ENCODE measurements at places on chromosomes 3 and 15. TPM values are rescaled to one million over a fixed set of nuclear protein-coding genes. Genes with fewer than 3 reads are reported as not detected.
A peak's percentile ranks its signal among the peaks of the same experiment; 100 is the strongest.

DNA sequence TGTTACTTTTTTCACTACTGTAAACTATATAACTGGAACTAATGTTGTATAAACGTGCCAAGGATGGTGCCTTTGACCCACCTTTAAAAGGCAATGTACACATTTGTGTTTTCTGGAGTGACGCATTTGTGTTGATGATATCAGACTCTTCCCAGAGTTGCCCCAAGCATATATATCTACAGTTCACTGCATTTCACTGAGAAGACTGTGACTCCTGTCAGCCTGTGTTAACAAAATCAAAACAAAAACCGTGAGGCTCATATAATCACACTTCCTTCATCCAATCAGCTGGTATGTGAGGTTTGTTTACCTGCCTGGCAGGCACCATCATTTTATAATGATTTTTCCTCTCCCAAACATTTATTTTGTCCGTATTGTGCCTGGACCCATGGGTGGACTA lies 117.6 kb upstream of the ROBO1 start:
- no peaks in the 10 kb centered on the region for H3K4me1 ChIP-seq
- H3K4me3 ChIP-seq, result no peak overlapping the region
- H3K27ac ChIP-seq, result no peak overlapping the region

- no peaks in the 10 kb centered on the region for H3K27me3 ChIP-seq
- H3K4me3 ChIP-seq, result peak within 1 kb of the TSS; percentile 98
- peak within 1 kb of the TSS; percentile 98 for H3K27ac ChIP-seq
- DNase-seq, result peak; percentile 86
- H3K36me3 ChIP-seq, result peaks cover 50% of the 10 kb centered on the region
Measured at GRCh38 chr3:56683122-56683817, at the start of gene TASOR. Gene TASOR (minus strand): TSS chr3:56683265. CDS start chr3:56683006, 259 bp downstream.

DNA sequence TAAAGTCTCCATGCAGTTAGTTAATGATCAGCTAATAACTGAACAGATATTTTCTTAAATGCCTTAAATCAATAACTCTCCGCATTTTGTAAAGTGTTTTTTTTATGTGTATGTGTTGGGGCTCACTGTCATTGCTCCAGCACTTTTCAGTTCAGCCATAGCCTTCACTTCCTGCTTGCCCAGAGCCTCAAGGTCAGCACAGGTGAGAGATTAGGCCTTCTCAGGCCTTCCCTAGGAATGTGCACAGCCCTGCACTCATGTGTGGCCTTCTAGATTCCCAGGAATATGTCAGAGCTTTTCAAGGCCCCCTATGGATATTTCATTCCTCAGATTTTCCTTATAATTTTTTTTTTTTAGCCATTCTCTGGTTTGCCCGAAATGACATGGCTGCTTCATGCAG lies 77.6 kb upstream of the MANF start:
- no peak overlapping the region for H3K27ac ChIP-seq
- H3K4me3 ChIP-seq, result no peak overlapping the region
- DNase-seq, result no peak
- H3K4me1 ChIP-seq, result no peaks in the 10 kb centered on the region
- H3K27me3 ChIP-seq, result no peaks in the 10 kb centered on the region
- peaks cover 8% of the 10 kb centered on the region for H3K36me3 ChIP-seq

- no peak overlapping the region for H3K27ac ChIP-seq
- H3K4me1 ChIP-seq, result peaks cover 3% of the 10 kb centered on the region
- no peak overlapping the region for H3K4me3 ChIP-seq
- H3K27me3 ChIP-seq, result no peaks in the 10 kb centered on the region
Measured at GRCh38 chr3:194592798-194593752, 40.1 kb downstream of the TMEM44 start.

DNA sequence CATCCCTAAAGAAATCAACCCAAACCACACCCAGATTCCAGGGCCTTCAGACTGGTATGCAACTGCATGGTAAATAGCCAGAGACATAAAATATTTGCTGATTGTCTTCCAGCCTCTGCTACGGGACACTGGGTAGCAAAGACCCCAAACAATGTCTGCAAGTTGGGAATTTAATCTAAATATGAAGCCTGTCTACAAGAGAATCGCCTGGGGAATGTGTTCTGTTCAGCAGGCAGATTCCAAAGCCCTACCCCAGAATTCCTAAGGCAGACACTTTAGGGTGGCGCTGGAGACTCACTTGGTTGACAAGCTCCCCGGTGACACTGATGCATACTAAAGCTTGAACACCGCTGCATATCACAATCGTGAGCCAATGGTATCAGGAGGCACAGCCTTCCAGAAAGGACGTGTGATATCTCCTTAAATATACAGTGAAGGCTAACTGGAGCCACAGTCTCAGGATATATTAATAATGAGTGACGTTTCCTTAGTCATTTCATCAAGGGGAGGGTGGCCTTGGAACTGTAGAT lies 684.1 kb downstream of the NTRK3 start:
- H3K4me1 ChIP-seq, result peaks cover 9% of the 10 kb centered on the region
- no peak overlapping the region for H3K4me3 ChIP-seq
- H3K27me3 ChIP-seq, result no peaks in the 10 kb centered on the region
- DNase-seq, result no peak
- H3K27ac ChIP-seq, result no peak overlapping the region
- no peaks in the 10 kb centered on the region for H3K36me3 ChIP-seq

- H3K36me3 ChIP-seq, result no peaks in the 10 kb centered on the region
- H3K27me3 ChIP-seq, result peaks cover 10% of the 10 kb centered on the region
- DNase-seq, result no peak
- H3K27ac ChIP-seq, result no peak overlapping the region
- no peak overlapping the region for H3K4me3 ChIP-seq
Measured at GRCh38 chr3:66962664-66963063, 35.4 kb upstream of the KBTBD8 start.

DNA sequence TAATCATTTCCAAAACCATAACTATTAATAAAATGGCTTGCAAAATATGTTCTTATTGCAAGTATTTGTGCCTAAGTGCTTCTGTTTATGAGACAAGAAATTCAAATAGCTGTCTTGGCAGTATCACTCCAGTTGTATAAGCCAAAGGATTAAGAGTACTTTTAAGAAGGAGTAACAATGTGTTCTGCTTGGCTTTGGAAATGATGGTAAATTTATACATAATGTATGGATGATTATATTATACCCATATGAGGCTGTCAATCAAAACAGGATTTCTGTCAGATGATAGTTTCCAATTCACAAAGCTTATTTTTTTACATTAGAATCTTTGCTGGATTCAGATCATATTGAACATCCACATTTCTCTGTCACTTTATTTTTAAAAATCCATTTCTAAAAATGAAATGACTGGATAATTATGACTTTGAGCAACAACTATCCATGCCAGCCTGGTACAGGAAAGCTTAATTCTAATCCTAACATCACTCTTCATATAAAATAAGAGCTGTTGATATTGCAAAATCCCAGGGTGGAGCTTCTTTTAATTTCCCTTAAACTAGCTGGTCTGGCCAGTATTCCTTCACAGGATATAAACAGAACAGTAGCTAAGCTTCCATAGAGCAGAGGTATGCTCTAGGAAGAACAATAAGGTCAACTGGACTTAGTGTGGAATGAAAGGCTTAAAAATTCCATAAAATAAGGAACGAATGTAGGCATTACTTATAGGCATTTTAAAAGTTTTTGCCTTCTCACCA lies 30.0 kb upstream of the ZNF280D start:
- no peak overlapping the region for H3K27ac ChIP-seq
- DNase-seq, result no peak
- H3K27me3 ChIP-seq, result no peaks in the 10 kb centered on the region
- no peak overlapping the region for H3K4me3 ChIP-seq

DNA sequence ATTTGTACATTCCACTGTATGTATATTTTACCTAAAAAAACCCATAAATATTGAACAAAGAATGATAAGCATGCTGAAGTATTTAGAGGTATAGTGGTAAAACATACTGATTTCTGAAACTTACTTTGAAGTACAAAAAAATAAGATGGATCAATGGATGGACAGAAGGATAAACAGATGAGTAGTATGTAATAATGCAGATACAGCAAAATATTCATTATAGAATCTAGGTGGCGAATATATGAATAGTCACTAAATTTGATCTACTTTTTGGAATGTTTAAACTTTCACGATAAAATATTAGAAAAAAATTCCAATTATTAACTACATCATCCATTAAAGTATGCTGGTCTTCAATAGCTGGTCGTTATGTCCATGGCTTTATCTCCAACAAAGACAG lies 51.9 kb upstream of the GNB4 start:
- no peak overlapping the region for H3K27ac ChIP-seq
- no peak overlapping the region for H3K4me3 ChIP-seq
- peaks cover 7% of the 10 kb centered on the region for H3K27me3 ChIP-seq
- H3K36me3 ChIP-seq, result no peaks in the 10 kb centered on the region
- no peak for DNase-seq

The SH2D7 gene
- total RNA-seq, result not detected

The HYKK gene
- total RNA-seq, result 1.6 TPM

DNA sequence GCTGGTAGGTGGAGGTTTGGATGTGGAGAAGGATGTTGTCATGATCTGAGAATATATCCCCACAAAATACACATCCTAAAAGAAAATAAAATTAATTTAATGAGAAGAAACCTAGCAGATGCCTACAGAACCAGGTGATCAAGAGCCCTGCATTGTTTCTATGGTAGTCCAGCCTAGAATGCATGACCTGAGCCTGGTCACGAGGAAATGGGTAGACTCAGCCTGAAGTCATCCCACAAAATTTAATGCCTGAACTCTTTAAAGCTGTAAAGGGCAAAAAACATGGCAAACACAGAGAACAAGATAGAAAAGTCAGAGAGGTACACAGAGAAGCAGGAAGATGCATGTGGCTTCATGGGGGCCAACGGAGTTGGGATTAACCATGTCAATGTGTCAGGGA lies 36.0 kb downstream of the LDHAL6B start:
- peaks cover 7% of the 10 kb centered on the region for H3K4me1 ChIP-seq
- no peak overlapping the region for H3K27ac ChIP-seq
- H3K27me3 ChIP-seq, result peaks cover 4% of the 10 kb centered on the region
- H3K36me3 ChIP-seq, result no peaks in the 10 kb centered on the region

GRCh38 chr3:170324962-170325361 lies 32.6 kb upstream of the SKIL start:
- H3K4me1 ChIP-seq, result no peaks in the 10 kb centered on the region
- no peak overlapping the region for H3K4me3 ChIP-seq
- DNase-seq, result no peak
- peaks cover 2% of the 10 kb centered on the region for H3K27me3 ChIP-seq

The RAB43 gene
- 41.6 TPM for total RNA-seq

DNA sequence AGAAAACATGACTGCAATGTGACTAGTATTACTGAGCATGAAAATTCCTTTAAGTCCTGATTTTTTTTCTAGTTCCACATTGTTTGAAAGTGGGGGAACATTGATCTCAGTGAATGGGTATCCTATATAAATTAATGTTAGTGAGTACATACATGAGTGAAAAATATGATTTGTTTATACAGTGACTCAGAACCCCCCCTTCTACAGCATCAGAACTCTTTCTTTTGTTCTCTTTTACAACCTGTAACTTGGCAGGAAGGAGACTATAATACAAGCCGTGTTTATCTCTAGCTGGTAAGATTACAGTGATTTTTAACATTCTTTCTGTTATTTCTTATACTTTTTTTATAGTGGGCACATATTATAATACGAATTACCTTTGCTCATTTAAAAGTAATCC lies 384.7 kb downstream of the PDCD6IP start:
- H3K4me3 ChIP-seq, result no peak overlapping the region
- no peaks in the 10 kb centered on the region for H3K36me3 ChIP-seq
- no peaks in the 10 kb centered on the region for H3K4me1 ChIP-seq
- no peak for DNase-seq
- H3K27me3 ChIP-seq, result peaks cover 2% of the 10 kb centered on the region

- no peak for DNase-seq
- H3K27me3 ChIP-seq, result no peaks in the 10 kb centered on the region
Measured at GRCh38 chr3:20809356-20809755, 623.4 kb upstream of the SGO1 start.

GRCh38 chr15:56948000-56948763 lies 29.7 kb downstream of the TCF12 start:
- H3K27me3 ChIP-seq, result no peaks in the 10 kb centered on the region
- H3K36me3 ChIP-seq, result peaks cover 31% of the 10 kb centered on the region
- no peak for DNase-seq

DNA sequence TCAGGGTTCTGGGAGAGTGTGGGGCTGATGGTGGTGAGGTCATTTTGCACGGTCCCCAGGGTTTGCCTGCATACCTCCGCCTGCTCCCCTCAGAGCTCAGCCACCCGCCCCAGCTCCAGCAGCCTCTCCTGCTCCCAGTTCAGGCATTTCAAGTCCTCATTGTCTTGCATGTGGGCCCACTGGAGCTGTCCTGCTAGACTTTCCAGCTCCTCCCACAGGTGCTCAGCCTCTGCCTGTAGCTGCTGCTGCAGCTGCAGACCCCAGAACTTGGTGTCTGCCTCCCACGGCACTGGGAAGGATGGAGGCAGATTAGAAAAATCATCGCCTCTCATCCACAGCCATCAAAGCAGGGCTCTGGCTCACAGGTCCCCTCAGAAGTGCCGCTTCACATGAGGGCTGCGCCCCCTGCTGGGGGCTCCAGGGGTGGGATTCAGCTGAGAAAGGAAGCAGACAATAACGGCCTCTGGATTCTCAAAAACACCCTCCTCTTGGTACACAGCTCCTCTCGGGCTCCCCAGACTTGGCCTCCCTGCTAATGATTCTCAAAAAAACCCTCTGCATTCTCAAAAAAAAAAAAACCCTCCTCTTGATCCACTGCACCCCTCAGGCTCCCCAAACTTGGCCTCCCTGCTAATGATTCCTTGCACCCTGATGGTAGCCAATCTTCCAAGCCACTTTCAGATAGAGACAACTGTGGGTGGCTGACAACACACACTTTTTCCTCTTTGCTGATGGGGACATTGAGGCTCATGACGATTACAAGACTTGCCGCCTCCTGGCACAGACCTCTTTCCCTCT lies 89.3 kb upstream of the C2CD4B start:
- H3K4me3 ChIP-seq, result no peak overlapping the region
- DNase-seq, result peak; percentile 84
- H3K27ac ChIP-seq, result no peak overlapping the region
- H3K4me1 ChIP-seq, result no peaks in the 10 kb centered on the region
- peaks cover 10% of the 10 kb centered on the region for H3K27me3 ChIP-seq

The LMOD3 gene
- total RNA-seq, result not detected

- no peak overlapping the region for H3K4me3 ChIP-seq
- no peak for DNase-seq
- H3K36me3 ChIP-seq, result no peaks in the 10 kb centered on the region
- H3K27ac ChIP-seq, result no peak overlapping the region
- no peaks in the 10 kb centered on the region for H3K4me1 ChIP-seq
Measured at GRCh38 chr3:127399154-127399553, 111.3 kb upstream of the PRR20G start.

- no peaks in the 10 kb centered on the region for H3K4me1 ChIP-seq
- H3K27me3 ChIP-seq, result peaks cover 3% of the 10 kb centered on the region
- H3K36me3 ChIP-seq, result no peaks in the 10 kb centered on the region
- DNase-seq, result no peak
Measured at GRCh38 chr15:71648095-71648494, 162.3 kb upstream of the NR2E3 start.

DNA sequence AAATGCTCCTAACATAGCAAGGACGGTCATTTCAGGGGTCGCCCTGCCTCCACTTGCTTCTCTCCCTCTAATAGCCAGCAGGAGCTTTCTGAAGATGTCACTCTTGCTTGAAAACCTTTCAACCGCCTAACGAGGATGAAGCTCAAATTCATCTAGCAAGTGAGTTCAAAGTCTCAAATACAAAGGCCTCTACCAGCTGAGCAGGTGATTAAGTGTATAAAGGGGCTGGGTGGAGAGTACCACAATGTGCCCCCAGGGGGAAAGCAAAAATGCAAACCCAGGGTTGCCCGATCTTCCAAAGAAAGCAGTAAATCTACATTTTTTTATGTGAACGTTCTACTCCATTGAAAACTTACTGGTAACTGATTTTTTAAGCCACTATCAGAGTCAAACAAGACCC lies 50.4 kb upstream of the GRIP2 start:
- H3K4me3 ChIP-seq, result no peak overlapping the region
- H3K36me3 ChIP-seq, result no peaks in the 10 kb centered on the region
- no peaks in the 10 kb centered on the region for H3K4me1 ChIP-seq
- DNase-seq, result no peak
- no peak overlapping the region for H3K27ac ChIP-seq
- peaks cover 9% of the 10 kb centered on the region for H3K27me3 ChIP-seq

The MCF2L2 gene
- total RNA-seq, result 3.5 TPM

The NUP210 gene
- total RNA-seq, result 143 TPM
